LHCN-M2 (cell line): ENCODE measurements at places on chromosomes 6 and 20.

DNA sequence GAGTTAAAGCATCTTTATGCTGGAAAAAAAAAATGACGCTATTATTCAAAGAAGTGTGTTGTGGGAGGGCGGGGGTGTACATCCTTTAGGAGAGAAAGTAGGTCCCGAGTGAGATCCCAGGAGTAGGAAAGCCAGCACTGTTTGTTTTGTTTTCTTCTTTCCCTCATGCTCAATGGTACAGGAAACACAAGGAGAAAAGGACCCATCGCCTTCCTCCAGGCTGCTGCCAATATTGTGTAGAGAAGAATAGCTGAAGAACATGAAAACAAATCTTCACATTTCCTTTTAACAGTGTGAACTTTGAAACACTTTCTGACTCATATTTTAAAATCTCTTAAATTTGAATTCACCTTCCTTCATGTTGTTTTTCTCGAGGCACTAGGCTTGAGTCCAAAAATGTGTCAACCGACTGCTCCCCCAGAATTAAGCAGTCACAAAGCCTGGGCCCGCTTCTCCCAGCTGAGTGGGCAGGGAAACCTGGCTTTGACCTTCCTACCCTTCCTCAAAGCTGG is 22.3 kb downstream of the PPP1R16B start:
- DNase-seq: no peak

GRCh38 chr6:159212028-159212427 is 42.8 kb downstream of the FNDC1 start:
- DNase-seq: no peak

DNA sequence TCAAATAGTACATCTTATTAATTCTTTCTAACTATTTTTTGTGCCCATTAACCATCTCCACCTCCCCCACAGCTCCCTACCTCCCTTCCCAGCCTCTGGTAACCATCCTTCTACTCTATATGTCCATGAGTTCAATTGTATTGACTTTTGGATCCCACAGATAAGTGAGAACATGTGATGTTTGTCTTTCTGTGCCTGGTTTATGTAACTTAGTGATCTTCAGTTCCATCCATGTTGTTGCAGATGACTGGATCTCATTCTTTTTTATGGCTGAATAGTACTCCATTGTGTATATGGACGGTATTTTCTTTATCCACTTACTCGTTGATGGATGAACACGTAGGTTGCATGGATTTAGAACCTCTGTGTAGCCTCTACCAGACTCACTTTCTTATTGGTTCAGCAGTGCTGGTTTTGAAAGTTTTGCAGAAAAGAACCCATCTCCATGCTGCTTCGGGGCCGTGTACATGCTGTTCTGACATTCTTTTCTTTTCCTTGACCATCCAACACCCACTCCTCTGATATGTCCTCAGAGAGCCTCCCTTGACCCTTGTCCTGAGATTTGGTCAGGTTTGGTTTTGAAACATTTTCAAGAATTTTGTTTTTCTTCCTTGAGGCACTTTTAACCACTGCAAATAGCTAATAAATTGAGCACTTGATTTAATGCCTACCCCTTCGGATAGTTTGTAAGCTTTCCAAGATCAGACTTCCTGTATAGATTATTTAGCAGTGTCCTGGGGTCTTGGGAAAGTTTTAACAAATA is 231.2 kb upstream of the ZFP64 start:
- no peak for DNase-seq

DNA sequence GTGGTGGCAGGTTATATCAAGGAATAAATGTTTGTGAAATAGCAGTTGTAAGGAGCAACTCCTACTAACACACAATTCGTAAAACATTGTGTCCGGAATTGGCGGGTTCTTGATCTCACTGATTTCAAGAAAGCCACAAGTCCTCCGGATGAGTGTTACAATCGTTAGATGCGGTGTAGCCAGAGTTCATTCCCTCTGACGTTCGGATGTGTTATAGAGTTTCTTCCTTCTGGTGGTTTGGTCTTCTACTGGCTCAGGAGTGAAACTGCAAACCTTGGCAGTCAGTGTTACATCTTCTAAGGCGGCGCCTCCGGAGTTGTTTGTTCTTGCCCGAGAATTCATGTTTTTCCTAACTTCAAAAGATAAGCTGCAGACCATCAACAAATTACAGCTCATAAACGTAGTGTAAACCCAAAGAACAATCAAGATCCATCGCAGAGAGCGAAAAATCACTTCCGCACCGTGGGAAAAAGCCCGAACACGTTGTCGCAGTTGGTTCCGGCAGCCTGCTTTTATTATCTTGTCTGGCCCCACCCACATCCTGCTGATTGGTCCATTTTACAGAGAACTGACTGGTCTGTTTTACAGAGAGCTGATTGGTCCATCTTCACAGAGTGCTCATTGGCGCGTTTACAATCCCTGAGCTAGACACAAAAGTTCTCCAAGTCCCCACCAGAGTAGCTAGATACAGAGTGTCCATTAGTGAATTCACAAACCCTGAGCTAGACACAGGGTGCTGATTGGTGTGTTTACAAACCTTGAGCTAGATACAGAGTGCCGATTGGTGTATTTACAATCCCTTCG is 58.2 kb downstream of the TRIM27 start:
- peak; percentile 15 for DNase-seq

DNA sequence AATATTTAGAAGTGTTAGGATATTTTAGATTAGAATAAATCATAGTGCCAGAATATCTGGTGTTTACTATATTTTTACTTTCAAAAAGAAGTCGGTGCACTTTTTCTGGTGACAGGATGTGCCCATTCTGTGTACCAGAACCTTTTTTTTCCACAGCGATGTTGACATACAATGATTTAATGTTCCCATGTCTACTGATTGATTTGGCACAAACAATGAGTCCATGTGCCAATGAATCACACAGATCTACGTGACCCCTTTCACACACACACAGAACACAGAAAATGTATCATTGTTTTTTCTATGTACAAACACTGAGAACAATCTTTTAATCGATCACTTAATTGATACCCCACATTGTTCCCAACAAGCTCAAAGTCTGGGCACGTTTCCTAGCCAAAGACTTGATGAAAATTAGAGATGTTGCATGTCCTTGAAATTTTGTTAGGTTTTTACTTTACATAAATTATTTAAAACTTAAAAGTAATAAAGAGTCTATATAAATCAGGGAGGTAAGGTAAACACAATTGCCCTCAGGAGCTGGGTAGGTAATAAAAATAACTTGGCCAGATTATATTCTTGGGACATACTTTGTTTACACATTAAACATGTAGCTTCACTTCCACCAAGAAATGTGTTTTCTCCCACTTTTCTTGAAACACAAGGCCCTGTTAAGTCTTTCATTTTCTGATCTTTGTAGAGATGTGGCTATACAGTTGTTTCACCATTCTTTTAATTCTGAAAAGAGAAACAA is 36.4 kb upstream of the SOX4 start:
- DNase-seq: peak; percentile 45

- no peak for DNase-seq
Measured at GRCh38 chr20:33681728-33682353, 4.3 kb downstream of the E2F1 start.

- DNase-seq: no peak
Measured at GRCh38 chr6:5524110-5524509, 262.8 kb downstream of the FARS2 start.

GRCh38 chr6:83057705-83058321 is 7.8 kb downstream of the UBE3D start:
- peak; percentile 37 for DNase-seq

GRCh38 chr20:60236613-60237012 is 278.4 kb downstream of the CDH26 start:
- no peak for DNase-seq

GRCh38 chr6:79468587-79468986 is 68.6 kb downstream of the LCA5 start:
- DNase-seq: no peak

- DNase-seq: no peak
Measured at GRCh38 chr20:62928246-62928939, 2.1 kb upstream of the DIDO1 start.

DNA sequence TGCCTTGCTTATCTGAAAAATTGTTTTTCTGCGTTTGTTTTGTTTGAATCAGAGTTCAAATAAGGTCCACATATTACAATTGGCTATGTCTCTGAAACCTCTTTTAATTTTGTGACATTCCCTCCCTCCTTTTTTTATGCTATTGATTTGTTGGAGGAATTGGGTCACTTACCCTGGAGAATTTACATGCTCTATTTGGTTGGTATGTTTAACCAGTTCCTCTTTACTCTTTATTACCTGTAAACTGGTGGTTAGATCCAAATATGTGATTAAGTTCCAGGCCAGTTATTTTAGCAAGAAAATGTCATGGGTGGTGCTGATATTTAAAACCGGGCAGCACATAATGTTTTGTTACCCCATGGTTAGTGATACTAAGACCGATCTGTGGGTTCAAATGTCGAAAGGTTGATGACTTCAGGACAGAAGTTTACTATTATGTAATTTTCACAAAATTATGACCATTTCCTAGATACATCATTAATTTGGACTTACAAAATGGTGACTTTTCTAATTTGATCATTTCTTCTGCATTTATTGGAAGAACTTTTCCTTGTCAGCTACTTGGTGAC is 77.3 kb downstream of the KIZ start:
- no peak for DNase-seq
